H1 (cell line): ENCODE measurements at places on chromosomes 1 and 21.

DNA sequence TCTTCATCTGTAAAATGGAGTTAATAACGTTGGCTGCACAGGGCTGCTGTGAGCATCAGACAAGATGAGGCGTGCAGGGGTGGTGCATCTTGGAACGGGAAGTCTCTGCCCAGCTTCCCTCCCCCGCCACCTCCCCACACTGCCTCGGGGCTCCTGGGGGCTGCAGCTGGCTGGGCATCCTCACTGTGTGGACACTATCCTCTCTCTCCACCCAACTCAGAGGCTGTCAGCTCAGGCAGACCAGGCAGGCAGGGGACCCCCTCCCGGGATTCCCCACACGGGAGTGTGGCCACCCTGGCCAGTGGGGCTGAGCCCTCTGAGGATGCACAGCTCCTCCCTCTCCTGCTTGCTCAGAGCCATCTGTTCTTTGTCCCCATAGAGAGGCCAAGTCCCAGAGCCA, 122.7 kb downstream of the CCDC185 start:
- no peak overlapping the region for H3K27ac ChIP-seq
- no peaks in the 10 kb centered on the region for H3K27me3 ChIP-seq
- H3K4me1 ChIP-seq = no peaks in the 10 kb centered on the region
- DNase-seq = no peak
- H3K4me3 ChIP-seq = no peak overlapping the region

DNA sequence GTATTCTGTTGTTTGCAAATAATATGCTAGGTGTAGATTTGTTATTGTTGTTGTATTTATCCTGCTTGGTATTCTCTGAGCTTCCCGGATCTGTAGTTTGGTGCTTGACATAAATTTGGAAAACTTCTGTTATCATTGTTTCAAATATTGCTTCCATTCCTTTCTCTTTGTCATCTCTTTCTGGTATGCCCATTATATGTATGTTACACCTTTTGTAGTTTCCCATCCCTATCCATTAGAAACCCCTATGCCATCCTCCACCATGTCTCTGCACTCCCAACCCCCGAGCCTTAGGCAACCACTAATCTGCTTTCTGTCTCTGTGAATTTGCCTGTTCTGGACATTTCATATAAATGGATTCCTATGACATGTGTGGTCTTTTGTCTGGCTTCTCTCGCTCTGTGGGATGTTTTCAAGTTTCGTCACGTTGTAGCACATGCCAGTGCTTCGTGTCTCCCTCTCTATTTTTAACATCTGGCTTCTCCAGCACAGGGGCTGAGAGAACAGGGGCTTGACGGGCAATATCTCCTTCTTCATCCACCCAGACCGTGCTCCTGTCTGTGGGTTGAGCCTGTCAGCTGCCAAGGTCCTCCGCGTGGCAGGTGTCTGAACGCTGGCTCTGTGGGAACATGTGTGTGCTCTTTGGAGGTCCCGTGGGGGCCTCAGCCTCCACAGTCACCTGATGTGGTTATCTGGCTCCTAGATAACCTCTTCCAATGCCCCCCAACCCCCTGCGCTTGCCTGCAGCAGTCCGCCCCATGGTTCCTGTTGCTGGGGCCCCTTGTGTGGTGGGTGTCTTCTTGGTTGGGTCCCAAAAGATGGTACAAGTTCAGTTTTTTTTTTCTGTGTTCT, 32.8 kb upstream of the MAN1C1 start:
- no peak overlapping the region for H3K4me3 ChIP-seq
- no peak overlapping the region for H3K27ac ChIP-seq
- no peaks in the 10 kb centered on the region for H3K4me1 ChIP-seq
- no peaks in the 10 kb centered on the region; the same call in 1 of the 2 replicates for H3K27me3 ChIP-seq

DNA sequence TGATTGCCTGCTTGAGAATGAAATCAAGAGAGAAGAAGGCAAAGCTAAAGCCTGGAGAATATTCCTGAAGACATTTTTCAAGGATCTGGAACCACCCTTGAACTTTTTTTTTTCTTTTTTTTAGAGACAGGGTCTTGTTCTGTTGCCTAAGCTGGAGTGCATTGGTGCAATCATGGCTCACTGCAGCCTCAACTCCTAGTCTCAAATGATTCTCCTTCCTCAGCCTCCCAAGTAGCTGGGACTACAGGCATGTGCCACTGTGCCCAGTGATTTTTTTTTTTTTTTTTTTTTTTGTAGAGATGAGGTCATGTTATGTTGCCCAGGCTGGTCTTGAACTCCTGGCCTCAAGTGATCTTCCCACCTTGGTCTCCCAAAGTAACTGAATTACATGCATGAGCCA, 22.2 kb upstream of the IRF2BP2 start:
- no peak overlapping the region for H3K27ac ChIP-seq
- H3K36me3 ChIP-seq = no peaks in the 10 kb centered on the region
- no peak for DNase-seq

DNA sequence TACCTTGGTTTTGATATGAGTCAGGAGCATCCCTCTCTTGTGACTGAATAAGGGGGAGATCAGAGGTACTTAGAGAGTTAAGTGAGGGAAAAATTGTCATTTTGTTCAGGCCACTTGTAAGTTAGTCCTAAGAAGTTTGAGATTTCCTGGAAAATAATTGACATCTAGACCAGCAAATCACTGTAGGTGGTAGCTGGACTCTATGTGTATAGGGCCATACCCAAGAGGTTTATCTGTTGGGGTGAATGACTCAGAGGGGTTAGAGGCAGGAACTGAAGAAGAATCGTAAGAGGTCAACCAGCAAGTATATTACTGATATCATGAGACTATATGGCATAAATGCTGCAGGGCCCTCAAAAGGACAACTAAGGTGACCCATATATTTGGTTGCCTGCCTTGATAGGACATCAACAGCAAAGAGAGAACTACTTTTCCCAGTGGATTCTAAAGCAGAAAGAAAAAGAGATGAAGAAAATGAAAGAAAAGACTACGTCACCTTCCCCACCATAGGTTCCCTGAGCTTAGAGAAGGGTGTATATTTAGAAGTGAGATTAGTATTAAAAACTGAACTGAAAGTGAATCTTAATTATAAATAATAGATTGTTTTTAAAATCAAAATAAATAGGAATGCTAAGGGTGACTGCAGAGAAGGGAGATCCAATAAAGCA, 8.0 kb upstream of the RNPC3 start:
- no peak for DNase-seq
- H3K27ac ChIP-seq = no peak overlapping the region
- no peaks in the 10 kb centered on the region for H3K4me1 ChIP-seq
- no peaks in the 10 kb centered on the region for H3K27me3 ChIP-seq

DNA sequence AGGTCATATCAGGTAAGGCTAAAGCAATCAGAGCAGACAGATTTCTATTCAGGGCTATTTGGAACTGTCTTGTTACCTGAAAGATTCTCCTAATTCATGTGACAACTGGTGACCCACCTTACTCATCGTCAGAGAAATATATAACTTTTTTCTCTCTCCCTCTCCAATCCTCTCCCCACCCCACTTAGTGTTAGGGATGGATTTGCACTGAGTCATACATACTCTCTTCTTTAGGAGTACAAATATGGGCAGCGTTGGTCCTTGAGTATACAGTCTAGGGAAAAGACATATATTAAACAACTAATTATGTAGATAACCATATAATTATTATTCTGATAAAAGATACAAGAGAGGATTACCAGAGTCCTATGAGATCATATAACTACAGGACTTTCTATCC, 246.3 kb downstream of the HHIPL2 start:
- H3K4me3 ChIP-seq = no peak overlapping the region
- H3K27me3 ChIP-seq = no peaks in the 10 kb centered on the region
- no peak for DNase-seq
- H3K36me3 ChIP-seq = no peaks in the 10 kb centered on the region
- H3K4me1 ChIP-seq = no peaks in the 10 kb centered on the region

- no peak overlapping the region for H3K4me3 ChIP-seq
- H3K27ac ChIP-seq = no peak overlapping the region
- H3K36me3 ChIP-seq = no peaks in the 10 kb centered on the region
Observed at GRCh38 chr1:44834328-44834727, 8.7 kb downstream of the PTCH2 start.

DNA sequence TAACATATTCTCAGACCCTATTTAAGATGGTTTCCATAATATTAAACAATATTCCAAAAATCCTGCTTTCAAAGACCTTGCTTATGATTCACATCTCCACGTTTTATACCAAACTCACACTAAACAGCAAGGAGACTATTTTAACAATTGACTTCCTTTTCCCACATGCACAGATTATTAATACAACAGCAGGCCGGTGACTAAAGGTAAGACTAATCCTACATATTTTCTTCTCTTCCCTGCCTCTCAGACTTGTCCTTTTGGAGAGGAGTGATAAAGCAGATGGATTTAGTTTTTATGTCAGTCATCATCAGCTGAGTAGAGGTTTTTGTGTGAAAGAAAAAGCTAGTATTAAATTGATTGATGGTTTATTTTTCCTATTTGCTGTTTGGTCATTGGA, 400.6 kb downstream of the NTNG1 start:
- no peaks in the 10 kb centered on the region for H3K36me3 ChIP-seq
- no peak for DNase-seq
- no peak overlapping the region for H3K27ac ChIP-seq
- no peak overlapping the region for H3K4me3 ChIP-seq

DNA sequence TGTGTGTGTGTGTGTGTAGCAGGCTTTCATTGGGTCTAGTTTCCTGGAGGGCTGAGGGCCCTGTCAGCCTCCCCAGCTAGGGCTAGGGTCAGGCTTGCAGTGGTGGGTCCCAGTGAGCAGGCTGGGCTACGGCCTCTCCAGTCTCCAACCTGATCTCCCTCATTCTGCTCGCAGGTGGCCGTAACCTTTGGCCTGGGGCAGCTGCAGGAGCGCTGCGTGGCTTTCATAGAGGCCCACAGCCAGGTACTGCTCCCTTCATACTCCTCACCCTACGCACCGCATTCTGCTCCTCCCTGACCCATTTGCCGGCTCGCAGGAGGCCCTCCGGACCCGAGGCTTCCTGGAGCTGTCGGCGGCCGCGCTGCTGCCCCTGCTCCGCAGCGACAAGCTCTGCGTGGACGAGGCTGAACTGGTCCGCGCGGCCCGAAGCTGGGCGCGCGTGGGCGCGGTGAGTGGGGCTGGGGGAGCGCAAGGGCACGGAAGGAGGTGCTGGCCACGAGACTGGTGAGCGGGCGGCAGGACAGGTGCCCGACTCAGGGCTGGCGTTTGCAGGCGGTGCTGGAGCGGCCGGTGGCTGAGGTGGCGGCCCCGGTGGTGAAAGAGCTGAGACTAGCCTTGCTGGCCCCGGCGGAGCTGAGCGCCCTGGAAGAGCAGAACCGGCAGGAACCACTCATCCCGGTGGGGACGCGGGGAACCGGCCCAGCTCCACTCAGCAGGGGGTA, 4.7 kb downstream of the BTBD19 start:
- no peaks in the 10 kb centered on the region; the same call in 1 of the 2 replicates for H3K36me3 ChIP-seq
- H3K4me1 ChIP-seq = peaks cover 8% of the 10 kb centered on the region
- no peak overlapping the region for H3K27ac ChIP-seq
- no peak for DNase-seq

GRCh38 chr1:213861841-213862240, 125.9 kb upstream of the PROX1 start:
- no peak for DNase-seq
- no peaks in the 10 kb centered on the region for H3K4me1 ChIP-seq
- no peaks in the 10 kb centered on the region for H3K36me3 ChIP-seq
- H3K27me3 ChIP-seq = no peaks in the 10 kb centered on the region
- H3K27ac ChIP-seq = no peak overlapping the region

- DNase-seq = no peak
- H3K4me3 ChIP-seq = no peak overlapping the region
- peaks cover 7% of the 10 kb centered on the region for H3K4me1 ChIP-seq
- no peaks in the 10 kb centered on the region for H3K36me3 ChIP-seq
- no peaks in the 10 kb centered on the region for H3K27me3 ChIP-seq
- no peak overlapping the region for H3K27ac ChIP-seq
Observed at GRCh38 chr1:203511930-203512329, 18.0 kb downstream of the OPTC start.

DNA sequence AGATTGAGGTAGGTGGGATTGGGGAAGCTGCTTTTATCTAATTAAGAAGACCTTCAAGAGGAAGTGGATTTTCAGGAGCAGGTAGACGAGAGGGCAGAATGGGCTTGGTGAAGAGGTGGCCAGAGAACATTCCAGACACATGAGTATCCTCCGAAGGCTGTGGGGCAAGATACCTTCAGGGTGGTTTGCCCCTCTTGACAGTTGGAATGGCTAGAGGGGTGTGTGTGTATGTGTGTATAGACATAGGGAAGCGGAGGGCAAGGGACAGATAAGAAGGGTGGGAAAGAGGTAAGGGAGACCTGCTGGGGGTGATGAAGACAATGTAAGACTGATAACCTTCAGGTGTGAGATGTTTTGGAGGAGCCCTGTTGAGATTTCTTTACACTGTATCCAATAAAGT, 46.8 kb upstream of the TSPAN2 start:
- no peaks in the 10 kb centered on the region for H3K4me1 ChIP-seq
- no peak overlapping the region for H3K27ac ChIP-seq
- no peaks in the 10 kb centered on the region for H3K36me3 ChIP-seq
- DNase-seq = no peak

DNA sequence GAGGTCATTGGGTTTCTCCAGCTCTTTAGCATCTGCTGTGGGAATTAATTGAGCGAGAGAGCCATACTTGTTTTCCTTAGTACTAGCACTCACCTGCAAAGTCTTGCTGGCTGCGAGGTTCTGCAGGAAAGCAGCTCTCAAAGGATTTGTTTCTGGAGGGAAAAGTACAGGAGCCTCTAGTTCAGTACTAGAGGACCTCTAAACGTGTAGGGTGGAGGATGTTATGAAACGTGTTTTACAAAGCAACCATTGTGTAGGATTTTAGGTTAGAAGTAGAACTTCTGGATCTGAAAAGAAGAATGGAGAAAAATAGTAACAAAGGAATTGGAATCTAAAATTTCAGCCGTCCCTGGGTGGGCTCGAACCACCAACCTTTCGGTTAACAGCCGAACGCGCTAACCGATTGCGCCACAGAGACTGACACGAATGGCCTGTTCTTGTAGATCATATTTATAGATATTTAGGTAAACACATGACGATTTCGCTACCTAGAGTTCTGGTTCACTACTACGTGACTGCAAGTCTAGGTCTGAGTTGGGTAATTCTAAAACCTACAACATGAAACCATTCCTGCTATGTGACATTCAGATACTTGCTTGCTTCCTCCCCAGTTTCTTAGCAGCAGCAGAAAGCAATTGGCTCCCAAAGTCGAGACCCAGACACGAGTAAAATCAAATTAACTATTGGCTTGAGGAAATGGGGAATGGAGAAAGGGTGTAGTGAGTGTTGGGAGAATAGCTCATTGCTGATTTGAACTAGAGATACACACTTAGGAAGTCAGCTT, 60.2 kb upstream of the CFAP126 start:
- H3K27ac ChIP-seq = no peak overlapping the region
- H3K4me1 ChIP-seq = no peaks in the 10 kb centered on the region
- H3K27me3 ChIP-seq = peaks cover 1% of the 10 kb centered on the region
- H3K4me3 ChIP-seq = peak overlapping the region; percentile 75

- no peaks in the 10 kb centered on the region for H3K27me3 ChIP-seq
- no peak for DNase-seq
- H3K4me1 ChIP-seq = no peaks in the 10 kb centered on the region
- H3K36me3 ChIP-seq = no peaks in the 10 kb centered on the region
- H3K27ac ChIP-seq = no peak overlapping the region
Observed at GRCh38 chr1:221806984-221807383, 65.1 kb upstream of the DUSP10 start.
